ENCODE measurements at places on chromosomes 2 and 18. TPM values are rescaled to one million over a fixed set of nuclear protein-coding genes. Genes with fewer than 3 reads are reported as not detected.

PARD6G gene
- total RNA-seq, result 1.8 TPM

SERPINB5 gene
- 0.13 TPM for total RNA-seq

C2orf78 gene
- total RNA-seq, result not detected

RAB17 gene
- 0.10 TPM for total RNA-seq
